ENCODE measurements at places on chromosomes 1 and 21.

GRCh38 chr1:205936311-205936710 is 6.9 kb downstream of the SLC26A9 start:
- no peak for DNase-seq

DNA sequence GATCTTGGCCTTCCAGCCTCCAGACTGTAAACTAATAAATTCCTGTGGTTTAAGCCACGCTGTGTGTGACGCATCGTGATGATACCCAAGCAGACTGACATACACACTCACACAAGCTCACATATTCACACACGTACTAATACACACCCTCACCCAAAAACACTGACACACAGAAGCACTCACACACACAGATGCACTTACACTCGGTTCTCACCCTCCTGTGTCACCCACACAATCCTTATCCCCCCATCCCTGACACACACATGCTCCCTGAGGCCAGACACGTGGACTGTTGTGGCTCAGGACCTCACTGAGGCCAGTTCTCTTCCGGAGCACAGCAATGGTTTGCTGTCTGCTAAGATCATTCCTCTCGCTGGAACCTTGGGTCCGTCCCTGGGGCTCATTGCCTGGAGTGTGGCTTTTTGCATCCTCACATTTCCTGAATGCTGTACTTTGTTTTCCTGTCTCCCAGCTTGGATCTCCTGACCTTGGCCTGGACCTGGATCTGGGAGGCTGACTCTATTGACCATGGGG is 76.9 kb upstream of the LYST start:
- DNase-seq: no peak

GRCh38 chr1:17188217-17188616 is 16.7 kb upstream of the PADI1 start:
- DNase-seq: no peak

DNA sequence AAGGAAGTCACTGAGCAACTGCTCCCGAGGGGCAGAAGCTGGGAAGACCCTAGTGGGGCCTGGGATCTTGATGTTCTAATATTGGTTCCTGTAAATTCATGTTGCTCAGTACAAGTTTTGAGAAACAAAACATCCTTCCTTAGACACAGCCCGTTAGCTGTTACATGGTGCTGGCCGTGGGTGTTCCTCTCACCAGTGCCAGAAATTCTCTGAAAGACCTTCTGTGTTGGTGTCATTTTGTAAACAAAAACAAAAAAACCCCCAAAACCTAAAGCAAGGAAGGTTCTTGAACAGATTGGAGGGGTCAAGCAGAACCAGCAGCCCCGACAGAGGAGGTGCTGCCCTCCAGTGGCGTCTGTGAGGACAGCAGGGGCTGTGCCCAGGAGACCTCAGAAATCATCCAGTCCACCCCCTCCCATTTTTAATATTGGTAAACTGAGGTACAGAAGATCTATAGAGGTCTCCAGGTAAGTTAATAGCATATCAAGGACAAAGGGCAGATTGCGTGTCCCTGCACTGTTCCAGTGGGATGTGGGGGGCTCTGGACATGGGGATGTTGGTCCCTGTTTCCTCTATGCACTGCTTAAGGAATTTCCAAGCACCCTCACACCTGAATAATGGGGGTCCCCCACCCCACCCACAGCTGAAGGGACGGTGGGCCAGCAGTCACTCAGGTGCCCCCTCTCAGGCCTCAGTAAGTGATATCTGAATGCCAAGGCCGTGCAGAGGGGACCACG is 38.2 kb downstream of the SLC2A7 start:
- DNase-seq: peak; percentile 59

GRCh38 chr1:33724348-33724747 is 139.5 kb upstream of the HMGB4 start:
- DNase-seq: no peak

DNA sequence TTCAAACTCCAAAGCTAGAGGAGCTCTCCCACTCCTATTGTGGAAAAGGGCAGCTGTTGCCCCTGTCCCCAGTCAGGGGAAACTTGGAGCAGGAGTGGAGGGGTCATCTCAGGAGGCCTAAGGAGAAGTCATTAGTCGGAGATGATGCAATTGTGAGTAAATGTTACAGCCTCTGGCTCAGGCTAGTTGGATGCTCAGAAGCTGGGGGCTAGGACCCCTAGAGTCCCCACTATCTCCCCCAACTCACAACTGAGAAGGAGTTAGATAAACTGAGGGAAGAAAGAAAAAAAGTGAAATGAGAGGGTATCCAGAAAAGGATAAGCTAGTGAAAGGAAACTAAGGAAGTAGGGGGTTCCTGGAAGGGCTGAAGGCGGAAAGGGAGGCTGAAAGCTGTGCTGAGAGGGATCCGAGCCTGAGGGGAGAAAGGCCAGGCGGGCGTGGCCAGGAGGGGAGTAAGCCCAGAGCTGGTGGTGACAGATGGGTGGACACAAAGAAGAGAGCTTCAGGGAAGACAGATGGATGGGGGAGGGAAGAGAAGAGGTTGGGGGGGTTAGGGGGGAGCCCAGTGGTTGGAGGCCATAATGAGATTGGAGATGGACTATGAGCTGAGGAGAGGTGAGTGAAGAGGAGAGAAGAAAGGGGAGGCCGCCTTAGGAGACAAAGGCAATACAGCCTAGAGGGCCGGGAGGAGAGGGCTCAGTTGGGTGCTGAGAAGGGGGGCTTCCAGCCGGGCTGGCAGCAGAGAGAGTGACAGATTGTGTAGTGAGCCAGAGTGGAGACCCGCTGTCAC is 4.5 kb upstream of the NHLH1 start:
- DNase-seq: no peak

GRCh38 chr1:185368313-185368855 is 51.3 kb upstream of the IVNS1ABP start:
- DNase-seq: no peak

- no peak for DNase-seq
Measured at GRCh38 chr1:221415651-221416050, 326.2 kb downstream of the DUSP10 start.

GRCh38 chr1:235670157-235670776 is 20.7 kb upstream of the GNG4 start:
- DNase-seq: no peak

GRCh38 chr1:31725777-31726535 is 22.1 kb upstream of the COL16A1 start:
- no peak for DNase-seq

DNA sequence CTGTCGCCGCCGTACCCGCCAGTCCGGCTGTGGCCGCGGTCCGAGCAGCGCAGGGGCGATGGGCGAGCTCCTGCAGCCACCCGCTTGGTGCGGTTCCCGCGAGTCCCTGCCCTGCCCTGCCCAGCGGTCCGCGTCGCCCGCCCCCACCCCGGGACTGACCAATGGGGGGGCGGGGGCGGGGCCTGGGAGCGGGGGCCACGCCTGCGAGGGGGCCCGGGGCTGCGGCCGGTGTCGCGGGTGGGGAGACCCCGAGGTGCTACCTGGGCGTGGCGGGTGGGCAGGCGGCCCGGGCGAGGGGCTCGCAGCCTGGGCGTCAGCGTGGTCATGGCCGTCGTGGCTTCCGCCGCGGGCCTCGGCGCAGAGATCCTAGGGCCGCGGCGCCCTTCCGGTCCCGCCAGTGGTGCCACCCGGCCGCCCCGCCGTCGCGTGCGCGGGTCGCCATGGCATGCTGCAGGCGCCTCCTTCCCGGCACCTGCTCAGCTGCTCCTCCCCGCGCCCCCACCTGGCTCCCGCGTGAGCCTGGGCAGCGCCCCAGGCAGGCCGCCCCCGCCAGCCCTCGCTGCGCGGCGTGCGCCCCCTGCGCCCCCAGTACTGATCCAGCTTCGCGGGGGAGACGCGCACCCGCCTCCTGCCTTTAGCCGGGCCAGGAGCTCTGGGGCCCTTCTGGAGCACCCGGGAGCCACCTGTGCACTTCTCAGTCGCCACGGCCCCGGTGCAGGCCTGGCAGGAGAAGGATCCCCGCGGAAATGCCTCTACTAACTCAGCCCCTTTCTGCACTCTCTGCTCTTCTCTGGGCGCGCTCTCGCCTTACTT is at the start of gene BMP8B:
TSS of gene BMP8B (minus strand) at position 108 of the 813 bp plus-strand sequence. CDS start 380 bp downstream, outside the sequence.
- DNase-seq: peak; percentile 56

DNA sequence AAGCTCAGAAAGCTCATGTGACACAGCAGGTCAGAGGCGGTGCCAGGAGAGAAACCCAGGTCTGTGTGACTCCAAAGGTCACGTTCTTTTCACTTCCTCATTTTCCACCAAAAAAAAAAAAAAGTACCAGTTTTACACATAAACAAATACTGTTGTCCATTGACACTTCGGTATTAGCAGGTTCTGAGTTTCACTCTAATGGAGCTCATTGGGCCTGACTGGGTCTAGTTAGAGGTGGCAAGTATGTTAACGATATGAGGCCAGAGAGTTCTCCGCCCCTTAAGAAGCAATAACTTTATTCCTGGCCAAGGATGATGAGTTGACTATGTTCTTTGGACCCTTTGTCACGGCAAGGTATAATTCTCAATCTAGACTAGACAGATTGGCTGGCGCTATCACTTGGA is 30.0 kb upstream of the SDE2 start:
- DNase-seq: peak; percentile 73

- DNase-seq: no peak
Measured at GRCh38 chr1:92030656-92031107, 897 bp downstream of the EPHX4 start.

DNA sequence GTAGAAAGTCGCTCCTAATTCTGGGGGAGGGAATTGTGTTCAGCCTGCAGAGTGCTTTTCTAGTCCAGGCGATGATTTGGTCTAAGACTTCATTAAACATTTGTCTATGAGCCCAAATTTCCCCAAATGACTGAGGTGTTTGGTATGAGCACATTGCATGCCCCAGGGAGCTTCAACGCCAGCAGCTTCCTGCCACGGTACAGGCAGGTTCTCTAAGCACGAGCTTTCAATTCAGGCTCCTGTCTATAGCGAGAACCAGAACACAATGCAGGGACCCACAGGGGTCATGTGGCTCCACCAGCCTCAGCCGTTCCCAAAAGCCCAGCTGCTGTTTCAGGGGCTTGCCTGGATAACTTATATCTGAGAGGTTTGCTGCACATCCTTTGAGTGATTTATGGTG is 34.1 kb upstream of the H6PD start:
- no peak for DNase-seq

GRCh38 chr1:35285771-35286606 is 17.5 kb downstream of the ZMYM4 start:
- DNase-seq: no peak

- no peak for DNase-seq
Measured at GRCh38 chr21:32278103-32278502, 746 bp downstream of the MIS18A start.

- DNase-seq: no peak
Measured at GRCh38 chr1:6623269-6623965, 1.3 kb upstream of the THAP3 start.
